ENCODE measurements at places on chromosomes 12 and 14. TPM values are rescaled to one million over a fixed set of nuclear protein-coding genes. Genes with fewer than 3 reads are reported as not detected.

PROX2 gene
- not detected for total RNA-seq

LRRC43 gene
- total RNA-seq = not detected

PRICKLE1 gene
- not detected for total RNA-seq

DNA sequence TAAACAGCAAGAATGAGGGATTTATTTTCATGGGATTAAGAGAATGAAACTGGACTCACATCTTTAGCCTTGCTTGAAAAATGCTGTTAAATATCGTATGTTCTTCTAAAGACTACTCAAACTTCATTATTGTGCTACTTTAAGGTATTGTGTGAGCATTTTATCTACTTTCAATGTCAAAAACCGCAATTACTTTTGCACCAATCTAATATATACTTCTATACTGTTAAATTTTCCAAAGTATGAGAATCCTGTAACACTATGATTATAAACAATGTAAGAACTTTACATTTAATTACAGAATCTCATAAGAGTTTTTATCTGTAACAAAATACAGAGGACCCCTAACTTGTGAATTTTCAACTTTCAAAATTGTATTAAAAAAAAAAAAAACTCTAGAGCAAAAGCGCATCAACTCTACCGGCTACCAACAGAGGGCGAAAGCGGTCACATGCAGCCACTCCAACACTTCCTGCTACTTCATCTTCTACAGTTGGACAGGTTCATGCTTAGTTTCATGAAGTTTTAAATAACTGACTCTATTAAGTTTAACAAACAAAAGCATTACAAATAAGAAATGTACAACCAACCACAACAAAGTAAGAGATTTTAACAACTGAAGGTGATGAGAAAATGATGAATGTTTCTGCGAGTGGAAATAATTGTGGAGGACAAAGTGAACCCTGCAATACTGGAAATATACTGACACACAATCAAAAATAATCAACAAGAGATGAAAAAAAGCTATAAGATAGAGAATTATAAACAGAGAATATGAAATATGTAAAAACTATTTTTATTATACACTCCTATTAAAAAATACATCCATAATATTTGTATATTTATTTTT lies 210.9 kb downstream of the MED13L start:
- peaks cover 13% of the 10 kb centered on the region for H3K4me1 ChIP-seq
- H3K27ac ChIP-seq = no peak overlapping the region
- no peak overlapping the region for H3K4me3 ChIP-seq
- DNase-seq = peak; percentile 54
- H3K27me3 ChIP-seq = no peaks in the 10 kb centered on the region

GRCh38 chr12:12449533-12450025 lies 92.7 kb downstream of the BORCS5 start:
- H3K27ac ChIP-seq = no peak overlapping the region
- H3K4me3 ChIP-seq = no peak overlapping the region
- peaks cover 30% of the 10 kb centered on the region for H3K4me1 ChIP-seq
- DNase-seq = no peak

DNA sequence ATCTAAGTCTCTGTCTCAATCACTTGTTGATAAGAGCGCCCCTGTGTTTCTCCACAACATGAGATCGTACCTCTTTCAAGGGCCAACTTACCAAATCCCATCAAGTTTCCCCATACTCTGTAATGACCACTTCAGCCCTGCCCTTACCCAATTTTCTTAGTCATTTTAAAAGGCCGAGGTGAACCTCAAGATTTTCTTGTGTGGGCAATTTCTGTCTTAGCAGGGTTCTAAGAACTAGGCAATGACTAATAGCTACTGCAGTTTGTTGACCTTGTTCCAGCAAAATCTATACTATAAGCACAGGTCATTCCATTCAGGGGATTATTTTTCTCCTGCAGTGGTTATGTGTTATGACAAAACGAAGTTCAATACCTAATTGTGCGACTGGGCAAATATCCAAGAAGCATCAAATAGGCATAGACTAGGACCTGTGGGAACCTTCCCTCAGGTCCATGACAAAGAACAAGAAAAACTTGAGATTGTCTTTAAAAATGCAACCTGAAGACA lies 359.8 kb downstream of the PCNX1 start:
- no peak overlapping the region for H3K27ac ChIP-seq
- H3K4me3 ChIP-seq = peak overlapping the region; percentile 34
- DNase-seq = no peak
- no peaks in the 10 kb centered on the region for H3K36me3 ChIP-seq
- no peaks in the 10 kb centered on the region for H3K27me3 ChIP-seq

GRCh38 chr14:76968621-76969063 lies 59.9 kb downstream of the IRF2BPL start:
- H3K4me3 ChIP-seq = no peak overlapping the region
- peaks cover 22% of the 10 kb centered on the region for H3K4me1 ChIP-seq
- H3K27me3 ChIP-seq = no peaks in the 10 kb centered on the region

DNA sequence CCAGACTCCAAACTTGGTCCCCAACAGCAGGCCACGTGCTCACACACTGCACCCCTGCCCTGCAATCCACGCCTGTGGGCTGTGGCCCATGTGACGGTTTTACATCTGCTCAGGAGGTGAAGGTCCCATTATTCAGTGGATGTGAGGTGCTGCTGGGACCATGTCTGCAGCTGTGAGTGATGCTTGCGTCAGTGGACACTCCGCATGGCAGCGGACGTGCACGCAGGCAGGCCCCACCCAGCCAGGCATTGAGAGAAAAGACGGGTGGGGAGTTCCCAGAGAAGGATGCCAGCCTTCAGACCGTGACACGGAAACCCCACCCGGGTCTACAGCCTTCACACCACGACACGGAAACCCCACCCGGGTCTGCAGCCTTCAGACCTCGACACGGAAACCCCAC lies 67.6 kb downstream of the NOC4L start:
- H3K36me3 ChIP-seq = no peaks in the 10 kb centered on the region
- no peaks in the 10 kb centered on the region for H3K4me1 ChIP-seq
- peak; percentile 25 for DNase-seq
- H3K4me3 ChIP-seq = no peak overlapping the region
- no peaks in the 10 kb centered on the region for H3K27me3 ChIP-seq
- peak overlapping the region; percentile 46 for H3K27ac ChIP-seq

GRCh38 chr14:92717571-92718042 lies 30.8 kb downstream of the LGMN start:
- no peak overlapping the region for H3K4me3 ChIP-seq
- no peaks in the 10 kb centered on the region for H3K36me3 ChIP-seq
- DNase-seq = no peak

GRCh38 chr12:50302686-50303085 lies 19.4 kb upstream of the LIMA1 start:
- H3K36me3 ChIP-seq = no peaks in the 10 kb centered on the region
- no peaks in the 10 kb centered on the region for H3K27me3 ChIP-seq
- H3K4me1 ChIP-seq = no peaks in the 10 kb centered on the region
- H3K27ac ChIP-seq = no peak overlapping the region
- DNase-seq = no peak

GRCh38 chr14:64639340-64639821 lies 64.8 kb upstream of the PLEKHG3 start:
- no peak for DNase-seq
- no peak overlapping the region for H3K4me3 ChIP-seq
- no peaks in the 10 kb centered on the region for H3K36me3 ChIP-seq
- H3K27me3 ChIP-seq = no peaks in the 10 kb centered on the region
- no peaks in the 10 kb centered on the region for H3K4me1 ChIP-seq

DNA sequence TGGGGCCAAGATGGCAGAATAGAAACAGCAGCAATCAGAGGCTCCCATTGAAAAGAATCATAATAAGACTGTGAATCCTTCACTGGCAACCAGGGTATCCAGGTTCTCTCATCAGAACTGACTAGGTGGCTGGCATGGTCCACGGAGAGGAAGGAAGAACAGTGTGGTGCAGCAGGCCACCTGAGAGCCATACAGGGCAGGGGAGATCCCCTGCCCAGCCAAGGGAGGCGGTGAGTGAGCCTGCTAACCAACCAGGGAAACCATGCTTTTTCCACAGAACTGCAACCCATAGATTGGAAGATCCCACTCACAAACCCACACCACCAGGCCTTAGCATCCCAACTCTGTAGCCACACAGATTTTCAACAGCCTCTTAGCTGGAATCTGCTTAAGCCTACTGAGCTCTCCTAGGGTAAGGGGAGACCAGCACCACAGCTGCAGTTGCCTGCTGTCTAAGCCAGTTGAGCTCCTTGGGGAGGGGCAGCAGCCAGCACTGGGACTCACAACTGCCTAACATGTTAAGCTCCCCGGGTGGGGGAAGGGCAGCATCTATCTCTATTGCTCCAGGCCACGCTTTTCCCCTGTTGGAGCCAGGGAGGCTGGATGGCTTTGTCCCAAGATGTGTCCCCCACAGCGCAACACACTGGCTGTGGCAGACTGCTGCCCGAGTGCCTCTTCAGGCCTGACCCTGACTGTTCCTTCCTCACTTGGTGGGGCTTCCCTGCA lies 342.6 kb upstream of the CCDC196 start:
- H3K36me3 ChIP-seq = no peaks in the 10 kb centered on the region
- no peak for DNase-seq
- no peak overlapping the region for H3K4me3 ChIP-seq
- no peak overlapping the region for H3K27ac ChIP-seq

DNA sequence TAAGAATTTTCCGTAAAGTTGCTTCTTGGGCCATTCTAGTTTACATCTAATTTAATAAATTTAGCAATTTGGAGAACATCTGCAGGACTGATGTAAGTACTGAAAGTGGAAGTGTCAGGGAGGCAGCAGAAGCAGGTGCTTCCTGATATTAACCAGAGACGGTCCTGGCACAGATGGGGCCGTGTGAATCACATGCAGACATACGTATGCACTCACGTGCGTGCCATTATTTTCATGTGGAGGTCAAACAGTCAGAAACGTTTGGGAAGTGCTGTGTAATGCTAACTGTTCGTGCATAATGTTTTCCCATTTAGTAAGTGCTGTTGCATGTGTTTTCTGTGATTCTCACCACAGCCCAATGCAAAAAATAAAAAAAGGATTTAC lies 87.8 kb upstream of the DYNC1H1 start:
- DNase-seq = peak; percentile 94
- peaks cover 27% of the 10 kb centered on the region for H3K36me3 ChIP-seq
- H3K4me1 ChIP-seq = peaks cover 88% of the 10 kb centered on the region

DNA sequence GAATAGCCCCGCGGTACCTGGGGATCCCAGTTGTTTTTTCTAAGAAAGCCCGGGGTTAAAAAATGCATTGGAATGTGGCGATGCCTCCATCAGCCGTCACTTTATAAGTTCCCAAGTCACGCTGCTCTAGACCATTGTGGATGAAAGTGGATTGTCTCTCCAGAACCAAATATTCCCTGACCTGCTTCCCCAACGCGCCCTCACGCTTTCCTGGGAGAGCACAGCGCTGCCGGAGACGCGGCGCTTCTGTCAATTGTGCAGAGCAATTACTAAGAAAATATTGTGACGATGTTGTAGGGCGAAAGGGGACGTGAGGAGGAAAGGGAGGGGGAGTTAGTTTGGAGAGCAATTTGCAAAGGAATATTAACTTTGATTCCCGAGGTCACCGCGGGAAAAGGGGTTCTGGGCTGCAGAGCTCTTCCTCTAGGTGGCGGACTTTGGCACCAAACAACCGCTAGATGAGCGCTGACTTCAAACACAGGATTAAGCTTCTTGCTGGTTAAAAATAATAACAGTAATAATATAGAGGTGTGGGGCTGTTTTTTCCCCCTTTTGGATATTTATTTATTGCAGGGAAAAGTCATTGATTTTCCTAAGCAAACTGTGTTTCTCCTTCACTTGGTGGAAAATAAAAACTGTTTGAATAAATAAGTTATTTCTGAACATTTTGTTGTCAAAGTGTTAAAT lies 9.6 kb upstream of the FOXG1 start:
- DNase-seq = no peak
- no peak overlapping the region for H3K27ac ChIP-seq
- no peaks in the 10 kb centered on the region for H3K36me3 ChIP-seq
- no peaks in the 10 kb centered on the region for H3K4me1 ChIP-seq

DNA sequence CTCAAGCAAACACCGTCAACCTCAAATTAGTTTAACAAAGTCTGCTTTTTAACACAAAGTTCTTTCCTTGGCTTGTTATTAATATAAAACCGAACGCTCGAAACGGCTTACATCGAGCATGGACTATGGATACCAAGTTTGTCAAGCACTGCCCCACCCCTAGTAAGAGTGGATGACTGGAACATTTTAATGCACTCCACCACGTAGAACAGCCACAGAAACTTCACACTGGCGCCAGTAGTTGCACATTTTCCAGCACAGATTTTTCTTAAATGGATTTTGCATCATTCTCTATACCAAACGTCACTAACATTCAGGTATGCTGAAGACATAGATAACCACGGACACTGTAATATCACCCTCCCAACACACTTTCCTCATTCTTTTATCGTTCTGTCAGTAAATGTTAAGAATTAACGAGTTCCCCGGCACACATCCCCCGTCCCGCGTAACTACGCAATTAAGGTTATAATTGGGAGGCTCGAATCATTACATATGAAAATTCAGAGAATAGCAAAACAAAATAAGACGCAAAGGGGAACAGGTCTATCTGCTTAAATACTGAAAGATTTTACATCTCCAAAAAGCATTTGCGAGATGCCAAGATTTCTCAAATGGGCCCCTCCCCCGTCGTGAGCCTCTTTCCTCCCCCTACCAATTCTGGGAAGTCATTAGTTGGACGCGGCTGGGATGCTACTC lies 990 bp downstream of the FERMT2 start:
- peak overlapping the region; percentile 49 for H3K4me3 ChIP-seq
- H3K4me1 ChIP-seq = peaks cover 20% of the 10 kb centered on the region
- H3K27me3 ChIP-seq = peaks cover 45% of the 10 kb centered on the region
- H3K36me3 ChIP-seq = no peaks in the 10 kb centered on the region

DNA sequence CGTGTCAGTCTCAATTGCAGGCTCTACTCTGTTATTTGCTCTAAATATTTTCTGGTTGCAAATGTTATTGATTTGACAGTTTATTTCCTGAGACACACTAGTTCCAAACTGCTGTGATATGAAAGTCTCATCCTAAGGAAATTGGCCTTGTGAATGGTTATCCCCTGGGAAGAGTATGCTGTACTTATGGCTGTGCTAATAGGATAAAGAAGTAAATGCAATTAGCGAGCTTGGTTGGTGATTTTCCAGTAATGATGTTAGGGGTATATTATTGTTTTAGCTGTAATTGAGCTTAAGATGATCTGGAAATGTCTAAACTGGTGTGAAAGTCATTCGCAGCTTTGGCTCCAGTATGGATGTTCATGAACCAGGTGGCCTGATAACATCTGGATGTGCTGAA lies 197.9 kb downstream of the SUDS3 start:
- H3K36me3 ChIP-seq = no peaks in the 10 kb centered on the region
- H3K27me3 ChIP-seq = no peaks in the 10 kb centered on the region
- no peak overlapping the region for H3K27ac ChIP-seq

DNA sequence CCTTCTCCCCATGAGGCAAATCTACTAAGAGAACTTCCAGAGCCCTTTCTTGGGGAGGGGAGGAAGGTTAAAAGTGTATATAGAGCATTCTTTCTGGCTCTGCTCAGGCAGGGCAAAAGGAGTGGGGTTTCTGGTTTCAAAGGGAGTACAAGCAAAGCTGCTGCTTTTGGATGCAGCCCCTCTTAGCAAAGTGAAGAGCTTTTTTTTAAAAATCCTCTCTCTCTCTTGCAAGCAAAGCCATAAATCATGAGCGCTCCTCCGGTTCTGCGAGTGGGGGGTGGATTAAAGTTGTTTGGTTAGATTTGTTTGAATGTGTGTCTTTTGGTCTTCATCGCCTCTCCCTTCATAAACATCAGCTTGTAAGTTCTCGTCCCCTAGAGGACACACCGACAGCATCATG lies 546.6 kb upstream of the TBX3 start:
- no peaks in the 10 kb centered on the region for H3K27me3 ChIP-seq
- H3K4me1 ChIP-seq = no peaks in the 10 kb centered on the region
- H3K27ac ChIP-seq = no peak overlapping the region
- DNase-seq = no peak
- no peak overlapping the region for H3K4me3 ChIP-seq

Data from CD4-positive, alpha-beta memory T cell (primary cell).